ENCODE measurements at places on chromosomes 7 and 10.

DNA sequence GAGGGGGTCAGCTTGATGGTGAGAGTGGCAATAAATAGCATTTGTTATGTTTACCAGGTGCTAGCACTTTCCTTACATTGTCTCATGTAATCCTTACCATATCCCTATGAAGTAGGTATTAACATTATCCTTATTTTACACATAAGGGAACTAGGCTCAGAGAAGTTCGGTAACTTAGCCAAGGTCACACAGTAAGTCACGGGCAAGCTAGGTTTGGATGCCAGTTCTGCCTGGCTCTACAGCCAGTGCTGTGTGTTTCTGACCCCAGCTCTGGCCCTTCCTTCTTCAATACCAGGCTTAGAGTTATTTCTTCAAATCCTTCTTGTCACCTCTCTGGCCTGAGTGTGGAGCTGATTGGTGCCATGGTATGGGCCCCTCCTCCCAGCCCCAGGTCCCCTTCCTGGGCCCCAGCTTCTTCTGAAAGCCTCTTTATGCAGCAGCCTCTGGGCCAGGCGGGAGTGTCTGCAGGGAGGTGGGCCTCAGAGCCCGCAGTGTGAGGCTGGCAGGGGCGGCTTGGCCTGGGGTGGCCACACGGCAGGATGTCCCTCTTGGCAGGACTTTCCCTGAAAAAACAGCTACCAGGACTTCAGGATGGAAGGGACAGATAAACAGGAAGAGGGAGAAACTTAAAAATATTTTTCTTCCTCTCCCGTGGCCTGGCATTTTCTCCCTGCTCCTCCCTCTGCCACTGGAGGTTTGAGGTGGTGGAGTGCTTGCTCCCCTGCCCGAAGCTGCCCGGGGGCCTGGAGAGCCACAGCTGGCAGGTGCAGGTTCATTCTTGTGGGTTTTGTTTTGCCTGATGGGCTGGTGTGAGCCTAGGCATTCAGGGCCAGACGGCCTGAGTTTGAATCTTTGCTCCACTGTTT lies 20.6 kb downstream of the PALD1 start:
- DNase-seq: no peak

- no peak for DNase-seq
Measured at GRCh38 chr10:68151453-68151852, 42.2 kb downstream of the MYPN start.

GRCh38 chr10:12579954-12580858 lies 230.9 kb downstream of the CAMK1D start:
- no peak for DNase-seq

DNA sequence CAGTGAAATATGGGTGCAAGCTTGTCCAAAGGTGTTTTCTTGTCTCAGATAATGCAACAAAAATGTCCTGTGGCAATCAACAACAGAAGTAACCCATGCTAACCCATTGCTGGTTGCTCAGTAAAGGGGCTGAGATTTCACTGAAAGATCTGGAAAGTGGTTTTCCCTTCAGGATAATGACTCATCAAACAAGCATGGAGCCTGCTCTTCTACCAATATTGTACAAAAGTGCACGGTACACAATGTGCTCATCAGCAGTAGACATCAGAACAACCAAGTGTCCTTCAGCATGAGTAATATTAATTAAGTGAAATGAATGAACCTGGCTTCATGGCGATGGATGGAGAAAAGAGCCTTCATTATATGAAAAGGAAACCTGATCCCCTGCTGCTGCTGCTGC lies 287.1 kb upstream of the NEBL start:
- no peak for DNase-seq

DNA sequence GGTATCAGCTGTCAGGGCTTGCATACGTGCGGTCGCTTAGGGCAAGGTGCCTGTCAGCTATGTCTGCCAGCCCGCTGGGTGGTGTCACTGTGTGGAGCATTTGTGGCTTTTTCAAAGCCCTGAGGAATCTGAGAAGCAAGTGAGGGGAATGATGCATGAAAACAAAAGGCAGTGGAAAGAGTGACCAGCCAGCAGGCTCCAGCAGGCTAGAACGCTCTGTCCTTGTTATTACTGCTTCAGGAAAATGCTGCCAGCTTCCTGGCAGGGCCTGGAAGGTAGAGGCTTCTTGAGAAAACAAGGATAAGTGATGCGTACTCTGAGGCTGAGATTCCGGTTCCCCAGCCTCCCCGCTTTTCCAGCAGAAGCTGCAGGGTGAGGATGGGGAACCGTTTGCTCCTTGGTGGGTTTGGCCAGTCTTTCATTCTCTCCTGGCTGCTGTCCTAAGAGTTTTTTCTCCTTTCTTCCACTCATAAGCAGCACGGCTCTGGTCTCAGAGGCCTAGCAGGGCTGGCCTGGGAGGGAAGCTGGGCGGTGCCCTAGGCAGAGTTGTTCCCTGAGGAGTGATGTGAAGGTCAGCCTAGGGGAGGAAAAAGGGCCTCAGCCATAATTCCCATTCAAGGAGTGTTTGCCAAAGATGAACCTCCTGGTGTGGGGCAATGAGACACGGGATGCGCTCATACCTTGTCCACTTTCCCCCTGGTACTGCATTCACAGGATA lies 42.8 kb upstream of the MKLN1 start:
- DNase-seq: no peak

- DNase-seq: no peak
Measured at GRCh38 chr7:32102432-32102873, 32.2 kb upstream of the PDE1C start.

GRCh38 chr10:59627366-59628018 lies 82.2 kb downstream of the SLC16A9 start:
- DNase-seq: no peak

DNA sequence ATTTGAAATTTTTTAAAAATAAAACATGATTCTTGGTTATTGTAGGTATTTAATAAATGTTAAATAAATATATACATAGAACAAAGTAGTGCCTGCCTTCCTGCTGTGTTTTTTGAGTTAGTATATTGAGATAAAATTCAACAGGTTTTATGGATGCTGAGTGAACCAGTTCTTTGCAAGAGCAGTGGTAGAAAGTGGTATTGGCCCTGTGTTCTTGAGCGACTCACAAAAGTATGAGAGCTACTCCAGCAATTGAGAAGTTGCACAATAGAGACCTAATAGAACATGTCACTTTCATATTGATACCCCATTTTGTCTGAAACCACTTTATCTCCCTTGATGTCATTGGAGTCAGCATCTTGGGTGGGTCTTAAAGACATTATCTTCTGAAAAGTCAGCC lies 32.6 kb upstream of the GJD4 start:
- no peak for DNase-seq

GRCh38 chr10:124324856-124325632 lies 93.7 kb downstream of the OAT start:
- no peak for DNase-seq

DNA sequence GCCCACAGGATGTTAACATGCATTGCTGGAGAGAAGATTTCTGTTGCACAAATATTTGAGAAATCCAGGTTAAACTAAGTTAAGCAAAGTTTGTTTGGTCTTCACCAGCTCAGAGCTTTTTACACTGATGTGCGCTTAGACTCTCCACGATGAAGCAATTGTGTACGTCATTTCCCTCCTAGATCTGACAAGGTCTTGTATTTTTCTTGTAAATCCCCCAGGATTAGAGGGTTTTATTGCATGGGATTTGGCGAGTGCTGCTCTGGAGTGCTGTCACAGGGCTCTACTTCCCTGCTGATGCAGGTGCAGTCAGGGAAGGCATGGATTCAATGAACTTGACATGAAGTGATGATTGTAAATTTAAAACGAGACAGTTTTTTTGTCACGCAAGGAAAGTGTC lies 173.3 kb downstream of the PDE1C start:
- no peak for DNase-seq

GRCh38 chr10:121222842-121223241 lies 371.7 kb downstream of the WDR11 start:
- DNase-seq: no peak

DNA sequence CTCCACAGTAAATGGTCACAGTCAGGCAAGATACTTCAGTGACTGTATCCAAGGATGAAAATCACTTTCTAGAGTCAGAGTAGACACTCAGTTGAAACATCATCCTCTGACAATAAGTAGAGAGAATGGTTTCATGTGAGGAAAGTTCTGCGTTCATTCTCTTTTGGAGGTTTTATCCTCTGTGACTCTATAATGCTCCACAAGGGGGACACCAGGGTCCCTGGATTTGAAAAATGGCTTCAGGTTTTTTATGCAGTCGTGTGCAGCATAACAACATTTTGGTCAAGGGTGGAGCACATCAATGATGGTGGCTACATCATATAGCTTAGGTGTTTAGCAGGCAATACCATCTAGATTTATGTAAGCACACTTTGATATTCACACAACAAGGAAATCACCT lies 40.4 kb downstream of the TMEM168 start:
- DNase-seq: no peak

DNA sequence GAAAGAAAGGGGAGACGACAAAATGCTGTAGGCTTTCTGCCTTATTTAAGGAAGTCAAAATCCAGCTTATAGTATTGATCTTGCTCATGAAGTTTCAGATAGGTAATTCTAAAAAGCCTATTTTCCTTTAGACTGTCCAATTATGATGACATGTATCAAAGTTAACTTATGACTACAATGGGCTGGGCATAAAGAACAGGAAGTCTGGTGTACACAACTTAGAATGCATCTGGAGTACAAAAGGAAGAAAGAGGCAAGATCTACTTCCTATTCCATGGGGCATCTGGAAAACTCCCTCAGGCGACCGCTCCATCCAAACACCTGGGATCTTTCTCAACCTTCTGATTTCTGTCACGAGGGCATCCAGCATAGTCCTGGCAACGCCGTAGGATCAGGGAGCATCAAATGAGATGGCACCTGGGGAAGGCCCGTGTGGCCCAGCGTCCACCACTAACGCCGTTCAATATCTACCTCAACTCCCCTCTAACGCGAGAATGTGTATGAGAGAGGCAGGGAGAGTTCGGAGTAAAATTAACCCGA lies 512 bp downstream of the FAM24B start:
- DNase-seq: no peak

DNA sequence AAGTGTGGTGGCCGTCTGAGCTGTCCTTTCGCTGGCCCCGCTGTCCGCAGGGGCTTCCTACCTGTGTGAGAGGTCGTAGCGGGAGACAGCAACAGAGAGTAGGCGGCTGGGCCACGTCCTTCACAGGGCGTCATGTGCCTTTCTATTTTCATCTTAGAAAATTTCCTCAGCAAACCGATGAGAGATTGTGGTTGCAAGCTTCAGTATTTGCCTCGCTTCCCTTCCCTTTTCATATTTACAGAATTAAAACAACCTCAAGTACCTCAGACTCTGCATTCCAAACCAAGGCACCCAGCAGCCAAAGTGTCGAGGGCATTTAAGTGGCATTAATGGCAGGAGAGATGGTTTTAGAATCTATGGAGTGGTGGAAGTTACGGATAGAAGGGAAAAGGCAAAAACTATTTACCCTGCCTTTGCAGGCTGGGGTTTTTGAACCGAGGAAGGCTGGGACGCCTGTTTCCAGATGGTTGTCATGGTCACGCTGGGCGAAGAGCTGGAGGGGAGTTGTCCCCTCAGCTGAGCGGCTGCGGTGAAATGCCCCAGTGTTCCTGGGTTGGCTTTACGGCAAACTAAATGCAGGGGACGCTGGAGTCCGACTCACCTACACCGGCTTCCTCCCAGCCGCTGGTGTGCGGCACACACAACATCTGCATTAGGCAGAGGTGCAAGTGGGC lies 41.9 kb downstream of the WIPI2 start:
- DNase-seq: no peak

- no peak for DNase-seq
Measured at GRCh38 chr7:22452142-22452959, 47.6 kb downstream of the STEAP1B start.

GRCh38 chr7:11538751-11539299 lies 293.2 kb downstream of the THSD7A start:
- DNase-seq: no peak

GRCh38 chr7:99834382-99834781 lies 6.6 kb downstream of the CYP3A43 start:
- DNase-seq: no peak

GRCh38 chr7:6246251-6246917 lies 26.0 kb downstream of the CYTH3 start:
- DNase-seq: no peak

GRCh38 chr7:118777308-118777707 lies 552.8 kb downstream of the ANKRD7 start:
- no peak for DNase-seq

GRCh38 chr7:122535086-122535485 lies 163.8 kb downstream of the RNF133 start:
- no peak for DNase-seq

- no peak for DNase-seq
Measured at GRCh38 chr7:80346704-80347103, 165.2 kb downstream of the GNAT3 start.

DNA sequence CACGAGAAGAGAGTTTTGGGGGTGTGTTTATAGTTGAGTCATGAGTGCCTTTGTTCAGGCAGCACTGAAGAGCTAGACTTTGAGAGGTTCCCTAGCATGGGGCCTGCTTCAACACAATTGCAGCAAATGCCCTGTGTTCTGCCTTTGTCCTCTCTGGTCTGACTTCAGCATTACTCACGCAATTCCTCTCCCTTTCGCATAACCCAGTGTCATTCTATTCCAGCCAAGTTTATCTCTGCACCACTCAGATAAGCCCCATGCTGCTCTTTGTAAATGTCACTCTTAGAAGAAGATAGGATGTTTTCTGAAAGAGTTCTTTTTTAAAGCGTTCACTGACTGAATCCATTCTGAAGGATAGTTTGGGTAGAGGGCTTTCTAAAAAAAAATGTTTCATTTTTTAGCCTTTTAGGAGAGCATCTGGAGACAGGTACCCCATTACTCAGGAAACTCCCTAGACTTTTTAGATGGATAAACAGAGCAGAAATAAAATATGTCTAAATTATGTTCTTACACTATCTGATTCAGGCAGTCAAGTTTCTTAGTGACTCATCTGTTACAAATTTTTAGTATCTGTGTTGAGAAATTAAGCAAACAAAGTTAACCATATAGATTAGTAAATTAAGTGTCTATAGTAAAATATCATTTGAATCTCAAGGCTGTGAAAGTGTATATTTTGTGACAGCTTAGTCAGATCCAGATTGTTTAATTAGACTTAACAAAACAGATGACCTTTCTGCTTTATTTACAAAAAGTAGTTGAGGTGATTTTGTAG lies 318.5 kb downstream of the GPR158 start:
- no peak for DNase-seq

Data from bone marrow (tissue), 2 donors.